ENCODE measurements at places on chromosomes 7 and 10.

DNA sequence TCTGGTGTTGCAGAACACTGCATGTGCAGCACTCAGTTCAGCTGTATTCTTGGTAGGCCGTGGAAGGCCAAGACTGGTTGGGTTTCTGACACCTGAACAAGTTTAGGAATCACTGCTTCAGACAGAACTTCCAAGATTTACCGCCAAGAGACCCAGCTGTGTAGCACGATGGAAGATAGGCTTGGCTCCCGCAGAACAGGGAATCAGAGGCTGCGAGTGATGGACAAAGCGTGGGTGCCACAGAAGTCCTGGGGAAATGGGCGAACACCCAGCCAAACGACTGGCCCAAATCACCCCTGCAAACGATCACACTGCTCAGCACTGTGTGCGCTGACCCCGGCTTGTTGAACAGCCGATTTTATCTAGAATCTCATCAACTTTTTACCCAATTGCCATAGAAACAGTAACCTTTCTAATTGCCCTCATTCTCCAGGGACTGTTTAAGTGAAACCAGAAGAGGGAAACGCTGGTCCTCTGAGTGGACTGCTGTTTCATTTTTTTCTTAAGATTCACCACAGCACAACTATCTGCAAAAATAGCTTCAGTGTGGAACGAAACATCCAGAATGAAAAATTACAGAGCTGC, 17.9 kb downstream of the ZFAND2A start:
- DNase-seq = no peak

- DNase-seq = peak; percentile 33
Measured at GRCh38 chr10:7410301-7410861, 453 bp downstream of the SFMBT2 start.

DNA sequence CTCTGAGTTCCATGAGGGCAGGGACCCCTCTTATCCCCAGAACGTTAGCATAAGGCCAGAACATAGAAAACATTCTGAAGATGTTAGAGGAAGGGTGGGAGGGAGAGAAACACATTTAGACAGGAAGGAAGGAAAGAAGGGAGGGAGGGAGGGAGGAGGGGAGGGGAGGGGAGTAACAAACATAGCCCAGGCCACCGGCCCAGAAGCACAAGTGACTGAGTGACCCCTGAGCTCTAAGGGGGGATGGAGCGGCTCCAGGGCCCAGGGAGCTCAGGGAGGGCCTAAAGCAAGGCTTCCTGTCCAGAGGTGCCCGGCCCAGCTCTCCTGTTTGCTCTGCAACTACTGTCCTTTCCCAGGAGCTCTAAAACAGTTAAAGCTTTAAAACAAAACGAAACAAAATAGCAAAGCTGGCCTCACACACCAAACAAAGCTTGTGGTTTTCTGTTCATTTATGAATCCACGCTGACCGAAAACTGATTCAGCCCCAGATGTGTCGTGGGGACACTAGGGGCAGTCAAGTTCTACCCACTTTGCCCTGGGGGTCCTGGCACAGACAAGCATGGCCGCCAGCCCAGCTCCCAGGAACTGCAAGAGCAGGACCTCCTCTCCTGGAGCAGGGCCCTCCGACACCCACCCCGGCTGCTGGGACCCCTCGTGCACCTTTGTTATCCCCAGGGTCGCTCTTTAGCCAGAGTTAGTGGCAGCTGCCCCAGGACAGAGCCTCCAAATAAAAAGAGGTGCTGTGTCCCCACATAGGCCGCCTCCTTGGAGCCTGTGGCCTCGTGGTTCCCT, 496.2 kb upstream of the FOXK1 start:
- no peak for DNase-seq

DNA sequence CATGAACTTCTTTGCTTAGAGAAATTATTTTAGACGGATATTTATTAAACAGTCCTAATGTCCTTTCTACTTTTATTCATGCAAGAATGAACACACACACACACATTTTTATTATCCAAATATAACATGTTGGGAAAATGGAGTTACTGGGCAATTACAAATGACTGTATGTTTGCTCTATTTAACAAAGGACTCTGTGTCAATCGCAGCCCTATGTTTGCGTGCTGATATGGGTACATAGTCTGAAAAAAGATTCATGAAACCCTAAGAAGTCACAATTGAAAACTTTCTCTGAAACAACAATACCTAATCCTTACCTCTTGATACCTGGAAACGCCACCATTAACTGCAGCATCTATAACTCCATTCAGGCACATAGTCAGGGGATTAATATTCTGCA, 184.7 kb upstream of the IMMP2L start:
- DNase-seq = no peak

GRCh38 chr10:9811601-9812000, 1206.1 kb upstream of the CELF2 start:
- DNase-seq = no peak

DNA sequence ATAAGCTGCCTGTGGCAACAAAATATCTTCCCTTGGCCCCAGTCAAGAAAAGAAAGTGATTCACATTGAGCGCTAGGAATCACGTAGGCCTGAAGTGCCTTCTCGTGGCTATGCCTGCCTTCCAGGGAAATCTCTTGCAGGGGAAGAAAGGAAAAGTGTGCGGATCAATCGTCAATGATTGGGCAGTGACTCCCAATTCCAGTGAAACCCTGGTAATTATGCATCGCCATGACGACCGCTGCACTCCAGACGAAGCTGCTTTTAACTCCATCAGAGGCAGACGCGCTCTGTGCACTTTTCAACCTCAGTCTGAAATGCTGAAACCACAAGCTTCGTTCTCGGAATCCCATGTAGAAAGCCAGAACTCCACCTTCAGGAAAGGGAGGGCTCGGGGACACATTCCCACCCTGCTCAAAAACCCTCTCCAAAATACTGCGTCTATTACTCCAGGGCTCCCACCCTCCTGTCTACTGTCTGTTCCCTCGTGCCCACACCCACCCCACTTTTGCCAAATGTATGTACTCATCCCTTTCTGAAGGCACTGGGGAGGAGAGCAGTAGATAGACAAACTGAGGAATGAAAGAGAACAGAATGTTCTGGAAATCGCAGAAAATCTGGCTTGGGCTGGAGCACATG, 24.2 kb upstream of the PRKAG2 start:
- DNase-seq = no peak

- no peak for DNase-seq
Measured at GRCh38 chr7:30815388-30815854, 44.2 kb downstream of the MINDY4 start.

DNA sequence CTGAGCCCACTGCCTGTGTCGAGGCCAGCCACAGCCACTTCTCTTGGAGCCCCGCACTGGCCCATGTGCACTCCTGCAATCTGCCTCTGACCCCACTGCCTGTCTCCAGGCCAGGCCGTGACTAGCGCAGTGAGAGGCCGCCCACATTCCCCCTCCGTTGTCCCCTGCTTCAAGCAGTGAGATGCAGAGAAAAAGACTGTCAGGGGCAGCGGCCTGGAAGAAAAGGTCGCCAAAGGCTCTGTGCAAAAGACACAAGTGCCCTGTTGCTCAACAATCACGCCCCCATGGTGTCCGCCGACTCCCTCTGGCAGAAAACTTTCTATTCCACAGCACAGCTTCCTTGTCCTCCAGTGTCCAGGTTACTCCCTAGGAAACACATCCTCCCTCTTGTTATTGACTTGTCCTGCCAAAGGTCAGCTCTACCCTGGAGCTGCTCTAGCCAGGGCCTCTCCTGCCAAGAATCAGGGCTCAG, 9.9 kb downstream of the FAM131B start:
- DNase-seq = no peak

DNA sequence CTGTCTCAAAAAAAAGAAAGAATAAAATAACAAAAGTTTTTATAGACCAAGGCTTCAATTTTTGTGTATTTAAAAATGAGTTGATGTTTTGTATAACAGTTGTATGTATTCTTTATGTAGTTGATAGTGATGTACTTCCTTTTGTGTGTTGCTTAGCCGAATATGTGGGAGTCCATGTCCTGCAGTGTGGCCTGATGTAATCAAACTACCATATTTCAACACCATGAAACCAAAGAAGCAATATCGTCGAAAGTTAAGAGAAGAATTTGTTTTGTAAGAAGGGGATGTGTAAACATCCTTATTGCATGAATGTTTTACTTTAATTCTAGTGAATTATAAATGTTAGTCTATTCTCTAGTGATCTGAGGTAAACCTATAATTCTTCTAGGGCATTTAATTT, 56.6 kb downstream of the MPLKIP start:
- DNase-seq = no peak

DNA sequence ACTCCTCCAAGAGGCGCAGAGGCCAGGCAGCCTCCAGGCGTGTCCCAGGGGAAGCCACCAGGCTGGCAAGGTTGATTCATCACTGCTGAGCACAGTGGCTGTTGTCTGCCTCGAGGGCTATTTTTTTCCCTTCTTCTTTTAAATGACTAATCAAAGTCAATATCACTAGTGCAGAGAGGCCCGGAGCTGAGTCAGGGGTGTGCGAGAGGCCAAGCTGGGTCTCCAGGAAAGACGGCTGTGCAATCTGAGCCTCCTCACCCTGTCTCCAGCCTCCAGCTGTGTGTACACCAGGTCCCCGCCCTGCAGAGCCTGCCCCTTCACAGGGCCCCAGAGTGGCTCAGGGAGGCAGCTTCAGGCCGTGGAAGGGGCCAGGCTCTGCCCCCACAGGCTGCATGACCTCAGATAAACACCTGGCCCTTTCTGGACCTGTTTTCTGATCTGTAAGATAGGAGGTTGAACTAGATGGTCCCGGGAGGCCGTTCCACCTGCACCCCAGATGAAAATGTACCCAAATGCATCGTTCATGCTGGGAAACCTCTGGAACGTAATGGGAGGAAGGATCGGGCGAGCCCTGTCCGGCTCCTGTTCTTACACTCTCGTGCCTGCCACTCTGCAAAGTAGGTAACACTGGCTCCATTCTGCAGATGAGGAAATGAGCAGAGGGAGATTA, 3.7 kb downstream of the STX1A start:
- no peak for DNase-seq

GRCh38 chr10:91598211-91598977, 34.5 kb downstream of the PPP1R3C start:
- no peak for DNase-seq

DNA sequence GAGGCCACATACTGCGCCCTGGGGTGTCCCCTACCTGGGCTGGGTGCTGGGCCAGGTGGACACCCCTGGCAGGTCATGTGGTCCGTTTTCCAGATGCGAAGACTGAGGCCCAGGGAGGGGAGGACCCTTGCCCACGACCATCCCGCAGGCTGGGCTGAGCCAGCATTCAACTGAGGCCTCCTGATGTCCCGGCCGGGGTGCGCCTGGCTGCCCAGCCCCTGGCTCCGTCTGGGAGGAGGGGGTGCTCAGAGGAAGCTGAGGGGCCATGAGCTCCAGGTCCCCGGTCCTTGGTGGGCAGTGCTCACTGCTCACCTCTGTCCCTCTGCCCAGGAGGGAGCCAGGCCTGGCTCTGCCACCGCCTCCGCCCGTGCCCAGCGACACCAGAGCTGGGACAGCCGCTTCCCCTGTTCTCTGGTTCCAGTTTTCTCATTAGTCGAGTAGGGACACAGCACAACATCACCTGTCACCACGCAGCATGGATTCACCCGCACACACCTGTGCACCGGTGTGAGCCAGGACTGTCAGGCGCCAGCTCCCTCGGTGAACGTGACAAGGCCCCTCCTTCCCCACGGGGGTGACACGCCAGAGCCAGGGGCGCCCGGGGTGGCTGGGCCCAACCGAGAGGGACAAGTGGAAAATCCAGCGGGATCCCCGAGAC, 139.7 kb downstream of the ELFN1 start:
- no peak for DNase-seq

- DNase-seq = no peak
Measured at GRCh38 chr10:22701132-22701826, 13.1 kb downstream of the PIP4K2A start.

DNA sequence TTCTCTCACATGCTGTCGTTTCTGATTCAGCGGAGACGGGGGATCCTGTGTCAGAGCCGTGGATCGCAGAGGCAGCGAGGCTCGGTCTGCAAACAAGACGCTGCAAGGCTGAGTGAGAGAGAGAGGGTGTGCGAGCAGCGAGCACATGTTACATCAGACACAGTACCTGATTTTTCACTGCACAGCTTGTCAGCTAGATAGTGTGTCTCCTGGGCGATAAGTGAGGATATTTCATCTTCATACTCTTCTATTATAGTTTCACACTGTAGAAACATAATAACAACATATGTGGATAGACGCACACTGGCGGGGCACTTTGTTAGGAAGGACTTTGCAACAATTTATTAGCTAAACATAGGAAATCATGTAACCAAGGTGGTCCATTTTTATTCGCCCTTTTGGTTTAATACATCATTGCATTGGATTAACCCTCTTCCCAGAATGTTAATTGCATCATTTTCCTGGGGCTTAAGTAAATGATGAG, 39.5 kb downstream of the CNPY1 start:
- DNase-seq = no peak

DNA sequence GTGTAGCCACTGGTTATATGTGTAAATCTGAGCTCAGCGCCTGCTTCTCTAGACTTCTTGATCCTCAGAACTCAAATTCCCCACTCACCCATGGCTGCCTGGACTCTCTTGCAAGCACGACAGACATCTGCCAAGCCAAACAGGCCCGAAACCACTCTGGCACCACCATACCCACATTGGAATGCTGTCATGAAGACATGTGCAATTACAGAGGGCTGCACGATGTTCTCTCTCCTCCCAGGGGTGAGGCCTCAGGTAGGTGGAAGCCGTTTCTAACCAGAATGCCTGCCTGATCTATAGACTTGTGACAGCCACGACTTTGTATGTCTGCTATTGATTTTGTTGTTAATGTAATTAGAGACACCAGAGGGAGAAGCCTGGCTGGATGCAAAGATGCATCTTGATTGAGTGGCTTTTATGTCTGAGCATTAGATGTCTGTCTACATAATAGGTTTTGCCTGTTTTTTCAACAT, 4.0 kb downstream of the BAMBI start:
- no peak for DNase-seq

GRCh38 chr7:24138343-24138742, 145.6 kb upstream of the NPY start:
- no peak for DNase-seq

- no peak for DNase-seq
Measured at GRCh38 chr10:4725917-4726606, 99.9 kb upstream of the AKR1E2 start.

DNA sequence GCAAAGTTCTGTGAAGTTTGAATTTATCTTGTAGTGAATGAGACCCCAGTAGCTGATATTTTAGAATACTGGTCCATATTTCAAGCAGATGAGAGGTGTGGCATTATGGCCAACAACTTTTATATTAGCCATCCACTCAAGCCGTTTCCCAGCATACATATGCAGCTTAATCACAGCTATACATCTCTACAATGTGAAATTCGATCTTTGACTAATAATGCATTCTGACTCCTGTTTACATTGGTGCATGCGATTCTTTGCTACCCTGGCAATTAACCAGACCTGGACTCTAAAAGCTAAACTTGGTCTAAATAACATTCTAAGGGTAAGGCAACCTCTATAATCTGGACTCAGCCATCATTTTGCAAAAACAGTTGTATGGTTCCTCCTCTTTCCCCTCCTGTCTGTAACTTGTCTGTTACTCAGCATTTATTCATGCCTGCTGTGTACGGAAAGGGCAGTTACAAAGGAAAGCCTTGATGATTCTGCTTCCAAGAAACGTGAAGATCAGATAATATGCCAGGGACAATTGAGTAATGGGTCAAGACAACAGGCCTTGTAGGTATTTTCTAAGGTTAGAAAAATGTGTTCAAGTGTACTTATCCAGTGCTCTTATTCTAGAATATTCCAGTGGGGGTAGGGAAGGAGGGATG, 50.6 kb downstream of the PNLIPRP2 start:
- no peak for DNase-seq

GRCh38 chr7:12761111-12761510, 73.7 kb downstream of the ARL4A start:
- DNase-seq = no peak
